Dermis blood vessel endothelial cell (primary cell): ENCODE measurements at places on chromosomes 5 and 9.

DNA sequence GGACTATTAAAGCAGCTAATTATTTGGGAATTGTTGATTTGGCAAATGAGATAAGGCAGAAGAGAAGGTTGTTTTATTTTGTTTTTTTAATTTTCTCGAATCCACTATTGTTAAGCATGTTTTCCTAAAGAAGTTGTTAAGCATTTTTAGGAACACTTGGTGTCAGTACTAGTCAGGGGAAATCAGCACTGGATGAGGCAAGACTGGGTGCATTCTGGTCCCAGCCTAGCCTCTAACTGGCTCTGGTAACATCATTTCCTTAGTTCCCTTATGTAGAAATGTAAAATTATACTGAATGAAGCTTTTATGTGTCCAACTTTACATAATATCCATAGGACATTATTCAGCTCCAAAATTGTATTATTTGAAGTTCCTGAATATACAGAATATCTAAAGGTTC lies 196.1 kb downstream of the PCSK5 start:
- DNase-seq: no peak

- DNase-seq: no peak
Observed at GRCh38 chr5:132608107-132608506, 49.9 kb upstream of the IL13 start.

GRCh38 chr5:77449277-77449676 lies 42.8 kb downstream of the WDR41 start:
- DNase-seq: no peak

GRCh38 chr5:72472031-72472430 lies 35.2 kb downstream of the ZNF366 start:
- DNase-seq: no peak
